ENCODE measurements at places on chromosomes 1 and 21. TPM values are rescaled to one million over a fixed set of nuclear protein-coding genes. Genes with fewer than 3 reads are reported as not detected.

- peak; percentile 84 for DNase-seq
These were observed 58.5 kb downstream of the HSF2BP start for GRCh38 chr21:43600642-43601402.

COL6A2 gene
- polyA plus RNA-seq, result 0.74 TPM

DNA sequence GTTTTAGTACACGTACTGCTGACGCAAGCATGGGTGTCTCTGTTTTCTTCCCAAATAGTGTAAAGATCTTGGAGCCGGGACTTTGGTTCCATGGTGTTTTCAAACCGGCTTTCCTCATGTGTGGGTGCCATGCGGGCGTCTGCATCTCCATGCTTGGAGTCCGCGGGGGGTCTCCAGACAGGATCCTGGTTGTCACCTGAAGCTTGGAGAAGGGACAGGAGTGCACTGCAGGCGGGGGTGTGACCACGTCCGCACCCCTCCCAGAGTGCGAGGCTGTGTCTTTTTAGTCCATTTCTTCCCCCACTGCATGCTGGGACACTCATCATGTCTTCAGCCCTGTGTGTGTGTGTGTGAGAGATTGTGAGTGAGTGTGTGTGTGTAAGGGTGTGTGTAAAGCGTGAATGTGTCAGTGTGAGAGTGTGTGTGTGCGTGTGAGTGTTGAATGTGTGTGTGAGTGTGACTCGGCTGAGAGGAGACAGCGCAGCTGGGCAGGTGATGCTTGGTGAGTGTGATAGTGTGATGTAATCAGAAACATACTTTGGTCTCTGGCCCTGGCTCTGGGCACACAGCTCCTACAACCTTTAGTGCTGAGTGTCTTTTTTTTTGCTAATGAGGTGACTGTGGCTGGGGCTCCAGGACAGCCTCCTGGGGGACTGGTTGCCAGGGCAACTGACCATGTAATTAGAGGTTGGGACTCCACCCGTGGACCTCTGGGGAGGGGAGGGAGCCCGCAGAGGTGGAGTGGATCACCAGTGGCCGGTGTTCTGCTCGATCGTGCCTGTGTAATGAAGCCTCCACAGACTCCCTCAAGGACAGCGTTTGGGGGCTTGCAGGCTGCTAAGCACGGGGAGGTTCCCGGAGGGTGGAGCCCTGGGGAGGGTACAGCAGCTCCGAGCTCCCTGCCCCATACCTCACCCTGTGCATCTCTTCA is 55.1 kb downstream of the AGPAT3 start:
- DNase-seq, result no peak

DNA sequence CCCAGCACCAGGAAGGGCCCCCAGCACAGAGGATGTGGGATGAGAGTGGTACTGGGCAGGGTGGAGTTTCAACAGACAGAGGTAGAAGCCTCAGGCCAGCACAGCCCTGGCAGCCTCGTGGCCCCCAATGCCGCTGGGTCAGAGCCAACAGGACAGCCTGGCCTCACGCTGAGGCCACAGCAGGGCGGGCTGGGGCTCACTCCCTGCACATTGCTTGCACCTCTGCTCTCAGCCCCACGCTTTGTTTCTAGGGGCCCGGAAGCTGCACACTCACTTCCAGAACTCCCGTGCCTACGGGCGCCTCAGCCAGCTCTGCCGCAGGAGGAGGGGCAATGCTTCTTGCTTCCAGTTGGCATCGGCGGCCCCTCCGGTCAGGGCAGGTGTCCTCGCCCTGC is 72.9 kb downstream of the SIK1 start:
- DNase-seq, result no peak

DNA sequence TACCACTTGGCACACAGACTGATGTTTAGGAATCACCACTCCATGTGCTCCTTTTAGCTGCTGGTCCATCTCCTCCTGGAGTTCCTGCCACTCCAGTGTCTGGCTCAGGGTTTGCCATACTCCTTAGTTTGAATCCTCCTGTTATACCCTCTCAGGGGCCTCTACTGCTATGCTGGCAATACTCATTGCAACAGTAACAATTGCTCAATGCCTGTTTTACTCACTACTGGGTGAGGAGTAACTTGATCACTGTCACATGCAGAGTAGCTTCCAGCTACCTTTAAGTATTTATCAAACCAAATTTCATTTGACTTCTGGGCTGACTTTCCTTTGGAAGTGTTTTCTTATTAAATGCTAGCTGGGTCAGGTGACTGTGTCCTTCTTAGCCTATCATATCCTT is 107.2 kb upstream of the WLS start:
- peak; percentile 38 for DNase-seq

C1orf185 gene
- not detected for polyA plus RNA-seq

TRIM62 gene
- 2.9 TPM for polyA plus RNA-seq

GRCh38 chr21:25801217-25802014 is 66.6 kb downstream of the GABPA start:
- DNase-seq, result peak; percentile 59

RIPPLY3 gene
- polyA plus RNA-seq, result 0.34 TPM

DNA sequence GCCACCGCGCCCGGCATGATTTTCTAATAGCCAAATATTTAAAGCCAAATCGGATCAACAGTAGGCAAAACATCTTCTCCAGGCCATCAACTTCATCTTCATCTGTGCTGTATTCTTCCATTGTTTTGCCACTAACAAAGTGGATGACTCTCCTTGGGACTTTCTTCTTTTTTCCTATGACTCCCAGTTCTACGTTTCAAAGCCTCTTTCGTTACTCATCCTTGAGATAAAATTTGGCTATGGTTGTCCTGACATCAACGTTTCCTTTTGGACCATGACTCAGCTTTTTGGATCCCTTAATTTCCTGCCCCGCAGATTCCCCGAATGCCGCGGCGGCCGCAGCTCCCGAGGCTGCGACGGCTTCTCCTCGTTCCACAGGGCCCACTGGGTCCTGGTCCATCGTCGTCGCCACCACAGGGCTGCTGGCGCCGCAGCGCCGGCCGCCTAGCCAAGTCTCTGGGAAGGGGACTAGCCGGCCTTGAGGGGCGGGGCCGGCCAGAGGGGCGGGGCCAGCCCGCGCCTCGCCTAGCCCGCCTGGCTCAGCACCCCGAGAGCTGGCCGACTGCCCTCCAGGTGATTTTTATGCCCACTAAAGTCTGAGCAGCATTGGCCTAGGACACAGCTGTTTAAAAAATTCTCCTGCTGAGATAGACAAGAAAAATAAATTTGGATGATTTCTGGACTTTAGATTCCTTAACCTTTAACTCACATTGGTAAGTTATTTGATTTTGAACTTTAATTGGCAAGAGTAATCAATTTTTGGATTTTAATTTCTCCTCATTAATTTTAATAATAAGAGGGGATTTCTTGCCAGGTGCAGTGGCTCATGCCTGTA is 93.9 kb downstream of the ADCY10 start:
- DNase-seq, result peak; percentile 94

- DNase-seq, result no peak
These were observed 33.8 kb upstream of the PRELP start for GRCh38 chr1:203441766-203442165.

GRCh38 chr1:103941086-103941485 is 191.4 kb downstream of the AMY1C start:
- no peak for DNase-seq

TNNT2 gene
- 0.19 TPM for polyA plus RNA-seq

FCRLB gene
- polyA plus RNA-seq, result 0.93 TPM

LAD1 gene
- 71.7 TPM for polyA plus RNA-seq
